ENCODE measurements at places on chromosomes 1 and 21.
A peak's percentile ranks its signal among the peaks of the same experiment; 100 is the strongest.

DNA sequence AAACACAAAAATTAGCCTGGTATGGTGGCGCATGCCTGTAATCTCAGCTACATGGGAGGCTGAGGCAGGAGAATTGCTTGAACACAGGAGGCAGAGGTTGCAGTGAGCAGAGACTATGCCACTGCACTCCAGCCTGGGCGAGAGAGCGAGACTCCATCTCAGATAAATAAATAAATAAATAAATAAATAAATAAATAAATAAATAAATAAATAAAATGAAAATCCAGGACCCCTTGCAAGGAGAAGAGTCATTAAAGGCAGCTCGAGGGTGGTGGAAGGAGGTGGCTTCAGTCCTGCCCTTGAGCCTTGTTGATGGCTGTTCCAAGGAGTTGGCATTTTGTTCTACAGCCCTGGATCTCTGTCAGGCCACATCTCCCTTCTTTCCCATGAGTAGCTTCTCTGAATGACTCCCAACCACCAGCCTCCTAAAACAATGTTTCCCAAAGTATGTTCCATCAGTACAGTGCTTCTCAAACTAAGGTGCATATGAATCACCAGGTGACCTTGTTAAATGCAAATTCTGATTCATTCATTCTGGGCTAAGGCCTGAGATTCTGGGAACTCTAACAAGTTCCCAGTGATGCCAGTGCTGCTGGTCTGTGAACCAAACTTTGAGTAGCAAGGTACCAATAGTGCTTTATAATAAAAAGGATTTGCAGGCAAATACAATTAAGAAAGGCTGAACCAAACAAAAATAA lies 99.0 kb downstream of the KCNN3 start:
- no peak for DNase-seq

- no peak for DNase-seq
Observed at GRCh38 chr1:228364706-228365213, 41.9 kb downstream of the TRIM11 start.

DNA sequence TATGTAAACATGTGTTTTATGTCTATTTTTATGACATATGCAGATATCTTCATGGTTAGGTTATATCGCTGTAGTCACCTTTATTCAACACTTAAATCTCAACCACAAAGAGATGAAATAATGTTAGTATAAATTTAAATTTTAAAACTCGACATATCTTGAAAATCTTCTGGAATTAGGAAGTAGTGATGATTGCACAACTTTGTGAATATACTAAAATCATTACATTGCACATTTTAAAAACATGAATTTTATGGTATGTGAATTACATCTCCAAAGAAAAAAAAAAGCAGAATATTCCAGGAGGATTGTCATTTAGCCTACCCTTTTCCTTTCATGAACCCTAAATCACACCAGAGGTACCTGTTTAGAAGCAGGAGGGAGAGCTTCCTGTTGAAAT lies 39.4 kb upstream of the CACYBP start:
- no peak for DNase-seq

DNA sequence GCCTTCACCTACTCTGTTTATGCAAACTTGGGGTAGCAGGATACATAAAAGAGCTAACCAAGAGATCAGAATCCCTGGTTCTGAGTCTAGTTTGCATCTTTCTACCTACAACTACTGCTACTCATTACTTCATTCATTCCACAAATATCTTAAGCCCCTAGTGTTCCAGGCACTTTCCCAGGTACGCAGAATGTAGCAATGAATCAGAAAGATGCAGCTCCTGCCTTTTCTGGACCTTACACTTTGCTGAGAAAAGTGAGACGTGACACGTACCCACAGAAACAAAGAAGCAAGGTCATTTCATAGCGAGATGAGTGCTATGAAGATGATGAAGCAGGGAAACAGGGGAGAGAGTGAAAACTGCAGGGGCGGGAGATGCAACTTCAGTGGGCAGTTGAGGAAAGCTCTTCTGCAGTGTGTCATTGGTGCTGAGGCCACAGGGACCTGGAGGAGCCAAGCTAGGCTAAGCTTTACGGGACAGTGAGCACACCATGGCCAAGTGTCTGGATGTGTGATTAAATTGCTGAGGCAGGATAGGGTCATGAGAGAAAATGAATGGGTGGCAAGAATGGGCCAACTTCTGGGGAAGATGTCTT lies 167.9 kb downstream of the TNFSF18 start:
- no peak for DNase-seq

DNA sequence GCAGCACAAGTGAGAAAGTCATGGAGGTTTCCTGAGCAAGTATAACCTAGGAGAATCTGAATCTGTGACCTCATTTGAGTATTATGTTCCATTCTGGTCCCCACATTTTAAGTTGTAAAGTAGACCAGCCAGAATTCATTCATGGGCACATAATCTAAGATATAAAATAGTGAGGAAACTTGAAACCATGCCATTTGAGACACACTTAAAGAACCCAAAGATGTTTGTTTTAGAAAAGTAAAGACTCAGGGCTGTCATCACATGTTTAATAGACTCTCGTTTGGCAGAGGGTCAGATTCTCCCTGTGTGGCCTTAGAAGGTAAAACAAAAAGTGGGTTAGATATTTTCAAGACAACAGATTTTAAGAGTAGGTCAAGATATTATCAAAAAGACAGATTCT lies 6.4 kb downstream of the SZT2 start:
- no peak for DNase-seq

GRCh38 chr1:67601955-67602354 lies 83.0 kb upstream of the GADD45A start:
- DNase-seq: no peak

DNA sequence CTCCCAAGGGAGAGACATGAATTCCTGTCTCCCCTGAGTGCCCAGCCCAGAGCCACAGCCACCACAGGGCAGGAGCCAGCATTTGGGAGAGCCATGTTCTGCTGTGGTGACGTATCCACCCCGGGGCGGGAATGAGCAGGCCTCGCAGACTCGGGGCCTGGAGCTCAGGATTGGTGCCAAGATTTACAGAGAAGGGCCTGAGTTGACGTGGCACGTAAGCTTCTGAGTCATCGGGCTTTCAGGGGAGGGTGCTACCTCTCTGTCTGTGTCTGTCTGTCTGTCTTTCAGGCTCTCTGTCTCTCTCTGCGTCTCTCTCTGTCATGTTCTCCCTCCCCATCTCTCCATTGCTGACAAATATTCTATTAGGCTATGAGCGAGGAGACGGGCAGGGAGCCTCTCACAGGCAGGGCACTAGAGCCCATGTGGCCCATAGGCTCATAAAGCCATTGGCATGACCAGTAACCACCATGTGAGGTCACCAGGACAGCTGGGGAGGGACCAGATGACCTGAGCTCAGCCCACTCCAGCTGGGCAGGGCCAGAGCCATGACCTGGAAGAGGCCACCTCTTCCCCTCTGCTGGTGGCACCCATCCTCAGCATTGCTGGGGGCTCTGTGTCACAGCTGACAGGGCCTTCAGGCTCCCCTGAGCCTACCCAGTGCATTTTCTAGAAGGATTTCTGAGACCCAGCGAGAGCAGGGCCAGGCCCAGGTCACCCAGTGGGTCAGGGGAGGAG lies 300.0 kb upstream of the VAMP3 start:
- peak; percentile 57 for DNase-seq

DNA sequence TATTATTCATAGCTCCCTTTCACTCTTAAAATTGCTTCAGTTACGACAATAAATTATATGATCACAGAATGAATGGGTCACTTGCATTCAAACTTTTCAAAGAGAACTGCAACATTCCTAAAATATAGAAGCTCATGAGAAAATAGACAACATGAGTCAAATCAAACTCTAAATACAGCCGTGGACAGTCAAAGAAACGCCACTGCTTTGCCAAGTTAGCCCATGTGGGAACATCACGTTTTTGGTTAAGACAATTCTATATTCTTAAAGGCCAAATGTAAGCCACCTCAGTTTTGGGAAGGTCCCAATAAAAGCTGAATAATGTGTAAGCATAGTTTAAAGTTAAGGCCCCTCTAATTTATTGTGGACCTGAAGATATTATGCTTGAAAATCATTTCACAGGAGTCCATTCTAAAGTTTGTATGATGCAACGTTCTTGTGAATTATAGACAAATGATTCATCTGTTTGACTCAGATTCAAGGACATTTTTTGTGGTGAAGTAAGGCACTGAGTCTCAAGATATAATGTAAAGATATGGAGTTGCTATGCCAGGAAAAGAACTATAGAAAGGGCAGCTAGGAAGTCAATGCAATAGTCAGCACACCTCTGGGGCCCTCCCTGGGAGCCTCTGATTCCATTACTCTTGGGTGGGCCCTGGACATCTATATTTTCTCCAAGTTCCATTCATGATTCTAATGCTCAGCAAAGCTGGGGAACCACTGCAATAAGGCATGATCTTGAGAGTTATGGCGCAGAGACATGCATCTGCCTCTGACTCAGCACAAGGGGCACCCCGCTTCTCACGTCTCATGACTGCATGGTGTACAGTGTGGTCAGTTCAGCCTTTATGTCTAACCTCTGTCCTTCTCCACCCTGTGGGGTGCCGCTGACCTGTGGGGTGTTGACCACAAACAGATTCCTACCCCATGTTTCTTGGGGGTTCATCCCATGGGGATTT lies 33.9 kb downstream of the ETS2 start:
- DNase-seq: peak; percentile 57

DNA sequence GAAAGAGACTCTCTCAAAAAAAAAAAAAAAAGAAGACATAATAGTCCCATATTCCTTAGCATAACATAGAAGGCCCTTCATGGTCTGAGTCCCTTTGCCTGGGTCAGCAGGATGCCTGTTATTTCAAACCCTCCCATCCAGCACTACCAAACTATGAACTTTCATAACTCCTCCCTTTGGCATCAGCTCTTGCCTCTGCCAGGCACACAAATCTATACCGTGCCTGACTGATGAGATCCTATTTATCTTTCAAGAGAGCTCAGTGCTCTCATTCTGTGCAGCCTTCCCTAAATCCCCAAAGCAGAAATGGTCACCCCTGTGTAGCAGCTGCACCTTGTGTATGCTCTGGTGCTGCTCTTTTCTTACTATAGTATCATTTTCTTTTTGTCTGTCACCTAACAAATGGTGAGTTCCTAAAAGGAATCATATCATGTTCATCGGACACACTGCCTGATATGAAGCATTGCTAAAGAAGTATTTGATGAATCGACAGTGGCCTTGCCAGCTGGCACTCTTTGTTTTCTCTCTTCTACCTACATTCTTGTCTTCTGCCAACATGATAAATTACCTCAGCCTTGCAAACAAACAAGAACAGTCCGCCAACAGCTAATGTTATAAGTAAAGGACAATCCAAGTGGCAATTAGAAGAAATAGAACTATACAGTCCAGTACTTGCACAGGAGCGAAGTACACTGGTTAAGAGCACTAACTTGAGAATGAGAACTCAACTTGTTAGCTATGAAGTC lies 29.9 kb downstream of the FMO4 start:
- no peak for DNase-seq

DNA sequence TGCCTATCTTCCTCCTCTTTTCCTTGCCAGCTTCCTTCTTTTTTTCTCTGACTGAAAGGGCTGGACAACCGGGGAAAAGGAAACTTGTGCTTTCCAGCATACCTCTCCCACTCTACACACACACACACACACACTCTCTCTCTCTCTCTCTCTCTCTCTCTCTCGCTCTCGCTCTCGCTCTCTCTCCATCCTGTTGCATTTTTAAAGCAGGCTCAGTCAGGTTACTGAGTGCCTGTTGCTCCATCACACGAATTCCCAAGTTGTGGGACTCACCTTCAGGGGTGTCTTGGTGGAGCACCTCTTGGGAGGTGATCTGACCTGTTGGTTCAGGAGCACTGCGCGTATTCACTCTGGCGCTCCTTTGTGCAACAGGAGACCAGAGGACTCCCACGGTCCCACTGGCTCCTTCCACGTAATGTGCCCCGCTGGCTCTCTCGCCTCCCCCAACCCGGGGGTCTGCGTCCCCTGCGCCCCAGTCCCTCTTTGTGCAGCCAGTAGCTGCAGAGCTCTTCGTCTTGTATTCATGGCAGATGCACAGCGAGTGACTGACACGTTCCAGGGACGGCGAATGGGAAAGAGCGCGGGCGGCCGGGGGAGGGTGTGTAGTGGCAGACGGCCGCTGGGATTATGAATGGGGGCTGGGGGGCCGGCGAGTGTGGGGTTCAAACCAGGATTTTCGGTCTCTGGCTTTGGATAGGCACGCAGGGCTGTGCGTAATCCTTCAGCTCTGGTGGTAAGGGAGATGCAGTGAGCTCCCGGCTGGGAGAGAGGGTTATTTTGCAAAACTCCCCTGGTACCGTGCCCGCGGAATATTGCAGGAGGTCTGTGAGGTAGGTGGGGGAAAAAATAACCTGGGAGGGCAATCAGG lies 660 bp upstream of the PDE4B start:
- DNase-seq: no peak

GRCh38 chr1:36576118-36576517 lies 93.4 kb upstream of the CSF3R start:
- DNase-seq: no peak

DNA sequence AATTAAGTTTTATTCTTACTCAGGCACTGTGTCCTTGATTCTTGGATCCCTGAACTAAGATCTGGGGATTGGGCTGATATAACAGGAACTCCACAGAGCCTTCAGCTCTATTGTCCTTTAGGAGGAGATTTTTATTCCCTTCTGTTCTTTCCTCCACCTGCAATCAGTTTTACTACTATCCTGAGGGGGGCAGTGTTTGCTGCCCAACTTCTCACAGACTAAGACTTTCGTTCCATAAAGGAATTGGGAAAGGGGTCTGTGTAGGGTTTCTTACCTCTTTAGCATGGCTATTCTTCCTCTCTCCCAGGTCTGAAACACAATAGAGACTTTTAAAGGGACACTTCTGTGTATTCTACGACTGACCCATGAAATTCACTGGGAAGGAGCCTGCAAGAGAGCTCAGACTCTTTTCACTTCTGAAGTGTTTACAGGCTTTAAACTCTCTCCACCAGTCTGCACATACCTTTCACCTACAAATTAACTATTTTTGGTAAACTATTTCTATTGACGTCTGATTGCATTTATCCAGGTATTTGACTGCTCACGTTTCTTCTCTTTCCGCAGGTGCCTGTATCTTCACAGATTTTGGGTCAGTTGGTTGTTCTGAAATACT lies 103.3 kb upstream of the DEPDC1 start:
- no peak for DNase-seq

DNA sequence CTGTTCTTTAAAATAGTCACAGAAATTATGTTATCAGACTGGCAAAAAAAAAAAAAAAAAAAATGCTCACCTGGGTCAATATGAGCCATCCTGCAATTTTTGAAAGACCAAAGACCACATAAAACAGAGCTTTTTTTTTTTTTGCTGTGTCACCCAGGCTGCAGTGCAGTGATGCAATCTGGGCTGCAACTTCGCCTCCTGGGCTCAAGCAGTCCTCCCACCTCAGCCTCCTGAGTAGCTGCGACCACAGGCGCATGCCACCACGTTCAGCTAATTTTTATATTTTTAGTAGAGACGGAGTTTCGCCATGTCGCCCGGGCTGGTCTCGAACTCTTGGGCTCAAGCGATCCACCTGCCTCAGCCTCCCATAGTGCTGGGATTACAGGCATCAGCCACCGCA lies 62.8 kb downstream of the RGS13 start:
- no peak for DNase-seq

GRCh38 chr1:22114083-22115012 lies 28.5 kb downstream of the WNT4 start:
- no peak for DNase-seq

DNA sequence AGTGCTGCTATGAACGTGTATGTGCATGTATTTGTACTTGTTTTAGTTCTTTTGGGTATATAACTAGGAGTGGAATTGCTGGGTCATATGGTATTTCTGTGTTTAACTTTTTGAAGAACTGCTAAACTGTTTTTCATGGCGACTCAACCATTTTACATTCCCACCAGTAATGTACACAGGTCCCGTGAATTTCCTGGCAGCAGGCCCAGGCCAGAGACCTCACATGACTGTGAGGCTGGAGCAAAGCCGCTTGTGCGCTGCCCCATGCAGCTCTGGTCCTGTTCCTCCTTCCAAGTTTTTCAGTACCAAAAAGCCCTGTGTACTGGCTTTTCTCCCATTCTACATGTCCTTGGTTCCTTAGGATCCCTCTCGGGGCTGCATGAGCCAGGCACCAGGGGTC lies 29.6 kb downstream of the ACOT11 start:
- no peak for DNase-seq
